ENCODE measurements at places on chromosomes 16 and 17.

- no peaks in the 10 kb centered on the region for H3K36me3 ChIP-seq
- no peak overlapping the region for H3K27ac ChIP-seq
- no peak for DNase-seq
- H3K4me3 ChIP-seq: peak overlapping the region; percentile 99
Observed at GRCh38 chr16:11913425-11914079, 2.2 kb downstream of the GSPT1 start.

GRCh38 chr17:7903154-7904103 is 12.7 kb downstream of the RNF227 start:
- peaks cover 96% of the 10 kb centered on the region for H3K36me3 ChIP-seq
- no peaks in the 10 kb centered on the region for H3K4me1 ChIP-seq
- no peak overlapping the region for H3K4me3 ChIP-seq

DNA sequence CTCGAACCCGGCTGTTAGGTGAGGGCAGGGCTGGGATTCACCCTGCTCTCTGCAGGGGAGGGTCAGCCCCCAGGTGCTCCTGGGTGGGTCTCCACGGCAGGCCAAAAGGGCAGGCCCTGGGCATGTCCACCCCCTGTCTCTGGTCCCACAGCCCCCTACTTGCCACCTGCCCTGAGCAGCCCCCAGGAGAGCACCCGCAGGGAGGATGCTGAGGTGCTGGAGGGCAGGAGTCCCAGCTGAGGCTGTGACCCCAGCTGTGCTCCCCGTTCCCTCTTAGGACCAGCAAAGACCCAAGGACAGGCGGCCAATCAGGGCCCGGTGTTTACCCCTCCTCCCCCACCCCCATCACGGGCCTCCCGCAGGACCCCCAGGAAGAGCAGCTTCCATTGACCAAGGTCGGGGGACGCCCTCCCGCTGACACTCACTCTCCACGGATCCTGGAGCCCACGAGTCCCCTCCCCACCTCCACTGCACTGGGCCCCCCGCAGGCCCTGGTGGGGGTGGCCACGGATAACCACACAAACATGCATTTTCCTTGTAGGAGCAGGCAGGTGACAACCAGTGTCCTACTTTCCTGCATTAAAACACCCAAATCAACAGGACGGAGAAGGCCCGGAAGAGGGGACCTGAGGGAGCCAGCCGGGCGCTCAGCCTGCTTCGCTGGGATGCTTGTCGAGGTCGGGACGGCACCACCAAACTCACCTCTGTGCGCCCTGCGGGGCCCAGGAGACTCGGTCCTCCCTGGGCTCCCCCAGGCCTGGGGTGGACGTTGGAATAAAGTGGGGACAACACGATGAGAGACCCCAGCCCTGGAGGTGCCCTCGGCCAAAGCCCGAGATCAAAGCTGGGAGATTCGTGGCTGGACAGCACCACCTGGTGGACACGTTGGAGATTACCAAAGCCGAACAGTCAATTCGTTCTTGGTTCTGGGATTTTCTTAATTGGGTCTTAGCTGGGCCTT is 22.5 kb upstream of the ENPP7 start:
- H3K4me3 ChIP-seq: no peak overlapping the region
- H3K36me3 ChIP-seq: no peaks in the 10 kb centered on the region
- H3K27ac ChIP-seq: no peak overlapping the region

- H3K36me3 ChIP-seq: no peaks in the 10 kb centered on the region
- no peaks in the 10 kb centered on the region for H3K27me3 ChIP-seq
- no peak for DNase-seq
- H3K4me3 ChIP-seq: no peak overlapping the region
- H3K27ac ChIP-seq: no peak overlapping the region
- H3K4me1 ChIP-seq: no peaks in the 10 kb centered on the region
Observed at GRCh38 chr16:29687755-29688154, 8.8 kb downstream of the QPRT start.

GRCh38 chr16:8667492-8667891 is 6.9 kb upstream of the ABAT start:
- H3K36me3 ChIP-seq: peaks cover 13% of the 10 kb centered on the region
- no peaks in the 10 kb centered on the region for H3K4me1 ChIP-seq
- no peak overlapping the region for H3K27ac ChIP-seq
- DNase-seq: no peak
- no peaks in the 10 kb centered on the region for H3K27me3 ChIP-seq

- peaks cover 31% of the 10 kb centered on the region for H3K4me1 ChIP-seq
- no peaks in the 10 kb centered on the region for H3K27me3 ChIP-seq
- H3K36me3 ChIP-seq: peaks cover 48% of the 10 kb centered on the region
- peak overlapping the region; percentile 98 for H3K4me3 ChIP-seq
Observed at GRCh38 chr17:63837480-63837879, 5.0 kb downstream of the SMARCD2 start.

DNA sequence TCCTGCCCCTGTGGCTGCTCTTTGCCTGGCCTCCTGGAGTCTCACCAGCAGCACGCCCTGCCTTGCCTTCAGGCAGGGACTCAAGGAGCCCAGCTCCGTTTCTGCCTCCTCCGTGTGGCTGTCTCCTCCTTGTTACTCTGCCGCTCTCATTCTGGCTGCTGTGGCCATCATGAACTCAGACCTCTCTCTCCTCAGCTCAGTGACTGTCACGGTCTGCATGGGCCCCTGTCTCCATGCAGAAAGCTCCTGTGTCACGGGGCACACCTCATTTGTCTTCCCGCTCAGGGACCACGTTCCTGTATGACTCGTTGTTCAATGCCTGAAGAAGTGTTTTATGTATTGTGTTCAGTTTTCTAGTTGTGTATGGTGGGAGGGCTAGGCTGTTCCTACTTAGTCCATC is 25.3 kb downstream of the RPTOR start:
- H3K27me3 ChIP-seq: no peaks in the 10 kb centered on the region
- H3K4me3 ChIP-seq: no peak overlapping the region
- H3K27ac ChIP-seq: no peak overlapping the region
- DNase-seq: no peak
- no peaks in the 10 kb centered on the region for H3K36me3 ChIP-seq

DNA sequence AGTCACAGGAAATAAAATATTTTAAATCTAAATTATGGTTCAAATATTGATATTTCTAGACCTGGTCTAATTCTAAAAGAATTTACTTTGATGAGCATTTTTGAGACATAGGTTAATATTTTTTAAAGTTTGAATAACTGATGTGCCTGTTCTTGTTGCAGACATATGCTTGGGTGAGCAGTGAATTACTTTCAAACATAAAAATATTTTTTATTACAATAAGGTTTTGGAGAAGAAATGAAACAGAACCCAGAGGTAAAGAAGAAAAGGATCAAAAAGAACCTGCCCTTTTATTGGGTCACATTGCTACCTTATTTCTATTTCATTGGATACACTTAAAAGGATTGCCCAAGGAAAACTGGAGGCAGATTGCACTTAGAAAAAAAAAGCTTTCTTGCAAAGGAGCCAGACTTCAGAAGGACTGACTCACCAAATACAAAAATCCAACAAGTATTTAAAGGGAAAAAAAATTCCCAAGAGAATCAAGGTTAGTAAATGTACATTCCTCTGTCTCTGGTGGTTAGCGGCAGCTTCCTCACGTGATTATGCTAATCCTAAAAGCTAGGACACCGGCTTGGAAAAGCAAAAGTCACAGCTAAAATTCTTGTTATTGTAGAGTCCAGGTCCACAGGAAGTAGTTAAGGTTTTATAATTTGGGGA is 18.5 kb downstream of the ENPP7 start:
- DNase-seq: no peak
- no peak overlapping the region for H3K27ac ChIP-seq
- H3K4me1 ChIP-seq: no peaks in the 10 kb centered on the region
- no peak overlapping the region for H3K4me3 ChIP-seq

DNA sequence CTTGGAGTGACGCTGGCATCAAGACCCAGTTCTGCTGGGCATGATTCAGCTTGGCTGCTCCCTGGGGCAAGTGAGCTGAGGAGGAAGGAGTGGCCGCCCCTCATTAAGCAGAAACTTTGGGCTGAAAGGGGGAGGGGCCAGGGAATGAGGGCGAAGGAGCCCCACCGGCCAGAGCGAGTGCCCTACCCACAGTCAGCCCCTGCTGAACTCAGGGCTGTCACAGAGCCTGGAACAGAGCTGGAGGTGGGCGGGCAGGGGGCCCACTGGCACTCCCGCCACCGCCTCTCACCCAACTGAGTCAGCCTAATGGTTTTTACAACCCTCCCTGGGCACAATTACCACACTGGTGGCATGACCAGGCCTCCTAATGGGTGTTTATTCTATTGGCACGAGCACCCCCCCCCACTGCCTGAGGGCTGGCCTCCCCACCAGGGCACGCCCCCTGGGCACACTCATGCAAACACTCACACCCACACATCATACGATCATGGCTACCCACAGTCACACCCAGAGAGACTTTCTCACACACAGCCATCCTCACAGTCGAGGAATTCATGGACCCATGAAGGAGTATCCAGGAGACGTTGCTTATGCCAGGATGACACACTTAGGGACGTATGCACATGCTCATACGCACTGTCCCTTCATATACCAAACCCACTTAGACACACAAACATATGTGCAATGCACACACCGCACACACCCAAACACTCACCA is 19.2 kb downstream of the UNC119 start:
- no peak overlapping the region for H3K27ac ChIP-seq
- H3K4me3 ChIP-seq: no peak overlapping the region
- H3K27me3 ChIP-seq: no peaks in the 10 kb centered on the region

GRCh38 chr16:72210555-72210954 is 38.6 kb upstream of the PMFBP1 start:
- H3K36me3 ChIP-seq: no peaks in the 10 kb centered on the region
- H3K27ac ChIP-seq: no peak overlapping the region
- no peak overlapping the region for H3K4me3 ChIP-seq
- no peak for DNase-seq

GRCh38 chr16:10609402-10609774 is 29.0 kb upstream of the EMP2 start:
- no peak overlapping the region for H3K27ac ChIP-seq
- no peak overlapping the region for H3K4me3 ChIP-seq
- no peak for DNase-seq
- no peaks in the 10 kb centered on the region for H3K27me3 ChIP-seq

- no peak overlapping the region for H3K27ac ChIP-seq
- no peaks in the 10 kb centered on the region for H3K27me3 ChIP-seq
- no peak for DNase-seq
- no peak overlapping the region for H3K4me3 ChIP-seq
- H3K36me3 ChIP-seq: peaks cover 55% of the 10 kb centered on the region
Observed at GRCh38 chr17:18321309-18321708, 6.2 kb downstream of the SMCR8 start.

DNA sequence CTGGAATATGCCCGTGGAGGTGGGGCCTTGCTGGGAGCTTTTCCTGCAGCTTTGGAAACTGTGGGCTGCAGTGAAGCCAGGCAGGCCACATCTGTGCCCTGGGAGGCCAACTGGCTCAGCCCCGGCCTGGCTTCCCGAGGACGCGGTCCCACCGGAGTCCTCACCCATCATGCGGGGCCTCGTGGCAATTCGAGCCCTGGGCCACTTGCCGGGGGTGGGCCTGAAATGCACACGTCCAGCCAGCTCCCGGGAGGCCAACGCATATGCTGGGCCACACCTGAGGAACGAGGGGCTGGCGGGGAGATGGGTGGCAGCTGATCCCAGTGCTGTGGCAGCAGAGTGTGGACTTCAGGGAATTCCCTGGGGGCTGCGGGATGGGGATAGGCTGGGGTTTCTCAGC is 172.4 kb upstream of the GSE1 start:
- no peak overlapping the region for H3K4me3 ChIP-seq
- H3K27ac ChIP-seq: no peak overlapping the region
- H3K27me3 ChIP-seq: no peaks in the 10 kb centered on the region
- peaks cover 4% of the 10 kb centered on the region for H3K36me3 ChIP-seq
- DNase-seq: no peak

- H3K27me3 ChIP-seq: no peaks in the 10 kb centered on the region
- H3K4me1 ChIP-seq: peaks cover 13% of the 10 kb centered on the region
- H3K4me3 ChIP-seq: no peak overlapping the region
- DNase-seq: no peak
Observed at GRCh38 chr17:81253358-81254131, 14.4 kb downstream of the NDUFAF8 start.

- H3K4me1 ChIP-seq: peaks cover 6% of the 10 kb centered on the region
- no peaks in the 10 kb centered on the region for H3K27me3 ChIP-seq
- DNase-seq: no peak
Observed at GRCh38 chr17:28853295-28853694, 1.5 kb upstream of the ERAL1 start.

DNA sequence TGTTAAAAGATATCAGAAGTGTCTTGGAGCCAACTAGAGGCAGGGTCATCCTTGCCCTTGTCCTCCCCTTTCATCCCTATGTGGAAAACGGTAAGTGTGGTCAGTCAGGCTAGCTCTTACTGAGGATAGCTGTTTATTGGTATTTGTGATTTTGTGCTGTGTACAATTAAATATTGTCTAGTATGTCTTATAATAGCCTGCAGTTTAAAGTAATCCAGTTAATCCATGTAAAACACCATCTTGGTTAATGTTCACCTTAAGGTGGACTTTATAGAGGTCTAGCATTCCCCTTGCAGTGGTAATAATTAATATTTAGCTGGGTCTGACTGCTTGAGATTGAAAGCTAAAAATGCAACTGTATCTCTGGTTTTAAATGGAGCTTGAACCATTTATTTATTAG is 25.6 kb downstream of the METTL9 start:
- H3K4me1 ChIP-seq: no peaks in the 10 kb centered on the region
- H3K27me3 ChIP-seq: no peaks in the 10 kb centered on the region

- H3K36me3 ChIP-seq: no peaks in the 10 kb centered on the region
- H3K4me3 ChIP-seq: peak overlapping the region; percentile 50
- no peaks in the 10 kb centered on the region for H3K4me1 ChIP-seq
- no peak for DNase-seq
- peak overlapping the region; percentile 67 for H3K27ac ChIP-seq
Observed at GRCh38 chr16:13956635-13957196, 36.8 kb downstream of the ERCC4 start.

DNA sequence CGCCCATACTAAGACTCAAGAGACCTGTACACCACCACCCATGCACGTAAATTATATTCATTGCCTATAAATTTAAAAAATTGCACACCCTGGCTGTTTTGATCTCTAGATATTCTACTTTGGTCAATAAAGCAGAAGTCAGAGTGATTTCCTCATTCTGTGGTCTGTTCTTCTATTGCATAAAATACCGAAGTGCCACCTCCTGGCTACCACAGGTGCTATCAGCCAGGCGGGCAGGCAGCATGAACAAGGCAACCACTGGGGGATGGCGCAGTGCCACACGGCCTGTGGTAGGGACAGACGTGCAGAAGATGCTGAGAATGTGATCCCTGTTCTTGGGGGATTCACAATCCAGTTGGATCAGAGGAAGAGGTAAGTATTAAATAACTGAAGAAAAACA is 122.3 kb downstream of the CDK5R1 start:
- no peak overlapping the region for H3K27ac ChIP-seq
- DNase-seq: peak; percentile 67
- no peak overlapping the region for H3K4me3 ChIP-seq
- no peaks in the 10 kb centered on the region for H3K27me3 ChIP-seq

Data from ascending aorta (tissue), 2 donors.